ENCODE measurements at places on chromosomes 2 and 18.

DNA sequence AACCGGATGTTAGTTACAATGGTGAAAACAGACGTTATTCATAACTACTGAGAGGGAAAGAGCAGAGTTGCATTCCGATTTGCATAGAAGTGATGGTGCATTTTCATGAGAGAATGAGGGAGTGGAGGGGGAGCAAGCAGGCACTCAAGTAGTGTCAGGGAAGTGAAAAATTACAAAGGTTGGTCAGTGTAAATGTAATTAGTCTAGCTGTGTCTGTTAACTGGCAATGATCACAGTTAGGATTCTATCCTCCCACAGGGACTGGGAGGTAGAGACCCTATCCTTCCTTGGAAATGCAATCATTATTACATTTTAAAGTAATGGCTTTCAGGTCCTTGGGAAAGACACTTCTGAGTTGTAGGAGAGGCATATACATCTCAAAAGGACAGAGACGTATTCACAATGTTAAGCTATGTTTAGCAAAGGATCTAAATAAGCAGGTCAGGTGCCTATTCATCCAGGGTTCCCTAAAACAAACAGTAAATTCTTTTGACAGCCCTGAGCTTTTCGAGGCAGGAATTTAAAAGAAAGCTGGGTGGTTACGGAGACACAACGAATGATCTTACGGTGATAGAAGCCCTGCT, 1671.8 kb upstream of the DDX18 start:
- no peak for DNase-seq

DNA sequence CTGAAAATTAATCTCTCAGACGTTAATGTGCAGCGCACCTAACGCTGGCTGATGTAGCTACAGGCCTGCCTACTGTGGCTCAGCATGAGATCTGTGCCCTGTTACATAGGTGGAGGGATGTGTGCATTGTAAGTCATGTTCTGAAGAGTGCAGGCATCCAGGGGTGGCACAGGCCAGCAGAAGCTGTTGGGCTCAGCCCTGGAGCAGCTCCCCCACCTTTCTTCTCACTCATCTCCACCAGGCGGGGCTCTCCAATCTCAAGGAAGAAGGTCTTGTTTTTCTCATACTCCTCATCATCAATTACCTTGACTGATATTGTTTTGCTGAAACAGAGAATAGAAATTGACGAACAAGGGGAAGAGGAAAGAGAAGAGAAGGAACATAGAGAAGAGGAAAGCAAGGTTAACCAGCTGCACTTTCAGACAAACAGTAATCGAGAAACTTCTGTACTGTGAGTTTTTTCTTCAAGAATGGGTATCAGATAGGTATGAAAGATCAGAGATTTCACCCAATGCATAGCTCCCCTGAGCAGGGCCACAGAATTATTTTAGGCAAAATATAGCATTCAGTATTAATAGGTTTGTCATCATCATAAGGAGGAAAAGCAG, 273.6 kb downstream of the SLC8A1 start:
- no peak for DNase-seq

DNA sequence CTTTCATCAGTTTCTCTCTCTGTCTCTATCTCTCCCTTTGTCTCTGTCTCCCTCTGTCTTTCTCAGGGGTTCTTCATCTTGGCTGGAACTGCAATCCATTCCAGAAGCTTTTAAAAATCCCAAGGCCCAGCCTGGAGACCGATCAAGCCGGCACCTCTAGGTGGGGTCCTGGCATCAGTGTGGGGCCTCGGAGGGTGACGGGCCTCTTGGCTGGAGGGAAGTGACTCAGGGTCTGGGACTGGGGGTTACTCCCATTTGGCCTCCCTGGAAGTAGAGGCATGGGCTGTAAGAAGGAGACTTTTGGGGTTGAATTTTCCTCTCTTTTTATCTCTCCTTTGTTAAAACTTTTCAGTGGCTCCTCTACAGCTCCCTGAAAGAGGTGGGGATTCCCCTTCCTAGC, 52.8 kb upstream of the OTOF start:
- DNase-seq, result no peak

DNA sequence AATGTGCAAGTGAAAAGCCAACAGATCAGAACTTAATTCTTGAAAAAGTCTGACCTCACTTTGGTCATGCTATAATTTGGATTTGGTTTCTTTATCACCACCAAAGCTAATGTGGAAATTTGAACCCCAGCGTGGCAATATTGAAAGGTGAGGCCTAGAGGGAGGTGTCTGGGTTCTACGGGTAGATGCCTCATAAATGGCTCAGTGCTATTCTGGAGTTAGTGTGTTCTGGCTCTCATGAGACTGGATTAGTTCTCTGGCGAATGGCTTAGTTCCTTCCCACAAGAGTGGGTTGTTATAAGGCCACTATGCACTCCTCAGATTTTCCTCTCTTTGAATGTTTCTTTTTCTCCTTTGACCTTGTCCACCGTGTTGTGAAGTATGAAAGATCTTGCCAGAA, 22.3 kb downstream of the ORC4 start:
- no peak for DNase-seq

DNA sequence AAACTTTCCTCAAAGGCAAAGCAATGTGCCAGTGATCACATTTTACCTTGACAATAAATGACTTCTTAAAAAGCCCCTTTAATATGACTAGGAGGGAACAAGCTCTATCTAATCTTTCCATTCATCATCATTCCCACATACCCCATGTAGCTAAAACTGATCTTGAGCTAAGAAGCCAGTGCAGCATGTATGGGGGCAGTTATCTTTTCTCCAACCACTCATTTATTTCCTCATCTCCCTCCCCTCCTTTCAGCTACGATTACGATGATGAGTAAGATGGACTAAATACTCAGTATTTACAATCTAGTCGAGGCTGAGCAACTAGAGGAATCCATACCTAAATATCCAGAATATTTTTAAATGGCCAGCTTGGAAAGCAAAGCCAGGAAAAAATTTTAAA, 35.5 kb downstream of the PNO1 start:
- DNase-seq, result no peak

DNA sequence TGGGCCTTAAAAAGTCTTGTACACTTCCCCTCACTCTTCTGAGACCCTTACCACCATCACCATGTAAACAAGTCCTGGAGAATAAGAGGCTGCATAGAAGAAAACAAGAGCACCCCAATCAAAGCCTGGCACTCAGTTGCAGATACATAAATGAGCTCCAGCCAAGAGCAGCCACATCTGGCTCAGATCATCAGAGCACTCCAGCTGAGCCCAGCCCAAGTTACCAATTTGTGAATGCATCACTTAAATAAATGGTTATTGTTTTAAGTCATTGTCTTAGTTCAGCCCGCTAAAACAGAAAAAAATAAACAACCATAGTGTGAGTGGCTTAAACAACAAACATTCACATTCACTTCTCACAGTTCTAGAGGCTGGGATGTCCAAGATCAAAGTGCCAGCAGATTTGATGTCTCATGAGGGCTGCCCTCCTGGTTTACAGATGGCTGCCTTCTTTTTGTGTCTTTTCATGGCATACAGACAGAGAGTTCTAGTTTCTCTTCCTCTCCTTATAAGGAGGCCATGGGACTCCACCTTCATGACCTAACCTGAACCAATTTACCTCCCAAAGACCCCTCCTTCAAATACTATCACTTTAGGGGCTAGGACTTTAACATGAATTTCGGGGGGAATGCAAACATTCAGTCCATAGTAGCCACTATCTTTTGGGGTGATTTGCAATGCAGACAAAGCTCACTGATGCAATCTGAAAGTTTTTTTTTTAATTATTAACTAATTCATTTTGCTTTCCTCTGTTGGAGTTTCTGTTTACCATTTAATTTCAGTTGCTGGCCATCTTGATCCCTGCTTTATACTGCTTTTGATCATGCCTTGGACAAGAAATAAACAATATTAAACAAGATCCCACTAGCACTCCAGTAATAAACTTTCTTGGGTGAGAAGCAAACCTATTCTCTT, 187.5 kb upstream of the ACVR2A start:
- no peak for DNase-seq

DNA sequence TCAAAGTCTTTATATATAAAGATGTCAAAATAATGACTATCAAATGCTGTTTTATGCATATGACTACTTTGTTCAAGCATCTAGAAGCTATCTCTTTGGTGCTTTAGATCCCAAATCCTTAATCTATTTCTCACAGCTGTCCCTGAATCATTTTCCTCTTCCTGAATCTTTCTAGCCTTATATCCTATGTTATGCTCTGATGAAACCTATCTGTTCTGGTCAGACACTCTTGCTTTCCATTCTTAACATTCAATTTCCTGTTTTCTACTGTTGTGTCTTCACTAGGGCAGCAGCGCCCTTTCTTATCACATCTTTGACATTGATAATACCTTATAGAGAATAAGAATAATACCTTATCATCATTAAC, 6.3 kb upstream of the PARD3B start:
- DNase-seq, result no peak

DNA sequence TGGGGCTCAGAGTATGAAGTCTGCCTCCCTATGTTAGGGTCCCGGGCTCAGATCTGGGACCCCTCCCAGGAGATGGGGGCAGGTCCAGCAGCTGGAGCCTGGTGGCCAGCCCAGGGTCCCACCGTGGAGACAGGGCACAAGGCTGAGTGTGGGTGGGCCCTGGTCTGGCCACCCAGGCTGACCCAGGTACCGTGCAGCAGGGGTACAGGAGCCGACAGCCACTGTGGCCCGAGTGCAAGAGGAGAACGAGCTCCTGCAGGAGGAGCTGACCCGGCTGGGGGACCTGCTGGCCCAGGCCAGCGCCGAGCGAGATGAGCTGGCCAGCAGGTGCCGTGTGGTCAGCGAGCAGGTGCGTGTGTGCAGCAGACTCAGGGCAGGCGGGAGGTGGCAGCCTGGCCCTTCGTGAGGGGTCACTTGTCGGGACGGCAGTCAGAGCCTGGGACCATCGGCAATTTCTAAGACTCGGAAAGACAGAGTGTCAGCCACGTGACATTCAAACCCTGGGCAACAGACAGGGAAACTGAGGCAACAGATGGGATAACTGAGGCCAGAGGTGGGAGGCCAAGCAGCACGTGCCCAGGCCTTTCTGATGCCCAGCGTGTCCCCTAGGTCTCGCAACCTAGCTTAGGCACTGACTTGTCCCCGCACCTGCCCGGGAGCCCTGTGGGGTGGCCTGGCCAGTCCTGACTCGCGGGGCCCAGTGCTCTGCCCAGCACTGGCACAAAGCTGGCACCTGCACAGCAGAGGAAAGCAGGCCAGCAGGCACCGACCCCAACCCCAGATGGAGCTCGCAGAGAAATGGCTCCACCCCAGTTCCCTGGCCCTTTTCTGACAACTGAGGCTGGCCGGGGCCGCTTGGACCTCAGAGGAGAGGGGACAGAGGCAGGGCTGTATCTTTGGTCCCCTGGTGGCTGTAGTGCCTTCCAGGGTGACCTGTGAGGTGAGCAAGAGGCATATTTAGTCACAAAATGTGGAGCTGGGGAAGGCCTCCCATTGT, 13.9 kb downstream of the CROCC2 start:
- no peak for DNase-seq

DNA sequence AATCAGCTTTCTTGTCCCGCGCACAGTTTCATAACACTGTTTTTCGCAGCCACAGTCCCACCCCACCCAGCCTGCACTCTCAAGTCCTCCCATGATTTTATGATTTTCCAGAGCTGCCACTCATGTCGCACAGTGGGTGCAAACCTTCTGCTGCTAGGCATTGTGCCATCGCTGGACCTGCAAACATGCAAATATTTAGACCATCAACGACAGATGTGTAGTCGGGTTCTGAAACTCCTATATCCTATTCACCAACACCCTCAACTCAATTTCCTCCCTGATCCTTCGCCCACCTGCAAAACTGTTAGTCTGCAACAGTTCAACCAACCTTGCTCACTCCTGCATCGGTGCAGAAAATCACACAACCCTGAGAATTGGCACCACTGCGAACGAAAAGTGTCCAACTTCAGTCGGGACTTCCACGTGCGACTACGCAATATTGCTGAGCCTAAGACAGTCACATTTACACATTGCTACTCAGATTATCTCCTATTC, 871 bp upstream of the ALS2 start:
- DNase-seq, result peak; percentile 20

GRCh38 chr2:72822794-72823193, 3.0 kb downstream of the EXOC6B start:
- DNase-seq, result no peak

GRCh38 chr2:240637116-240637900, 12.0 kb downstream of the GPR35 start:
- no peak for DNase-seq

DNA sequence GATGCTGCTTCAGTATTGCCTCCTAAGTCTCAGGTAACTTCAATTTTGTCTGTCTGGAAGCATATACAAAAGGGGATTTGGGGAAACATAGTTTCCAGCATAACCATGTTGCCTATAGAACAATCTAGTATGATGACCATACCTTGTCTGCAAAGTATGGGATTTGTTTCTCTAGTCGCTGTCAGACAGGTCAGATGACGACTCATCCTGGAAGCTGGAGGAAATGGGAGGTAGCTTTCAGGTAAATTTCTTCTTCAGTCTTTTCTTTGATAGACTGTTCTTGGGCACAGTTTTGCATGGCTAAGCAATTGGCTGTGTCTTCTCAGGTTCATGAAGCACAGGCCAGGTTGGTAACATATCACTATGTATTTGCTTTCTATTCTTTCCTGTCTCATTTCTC, 2.8 kb upstream of the OSBPL6 start:
- no peak for DNase-seq

DNA sequence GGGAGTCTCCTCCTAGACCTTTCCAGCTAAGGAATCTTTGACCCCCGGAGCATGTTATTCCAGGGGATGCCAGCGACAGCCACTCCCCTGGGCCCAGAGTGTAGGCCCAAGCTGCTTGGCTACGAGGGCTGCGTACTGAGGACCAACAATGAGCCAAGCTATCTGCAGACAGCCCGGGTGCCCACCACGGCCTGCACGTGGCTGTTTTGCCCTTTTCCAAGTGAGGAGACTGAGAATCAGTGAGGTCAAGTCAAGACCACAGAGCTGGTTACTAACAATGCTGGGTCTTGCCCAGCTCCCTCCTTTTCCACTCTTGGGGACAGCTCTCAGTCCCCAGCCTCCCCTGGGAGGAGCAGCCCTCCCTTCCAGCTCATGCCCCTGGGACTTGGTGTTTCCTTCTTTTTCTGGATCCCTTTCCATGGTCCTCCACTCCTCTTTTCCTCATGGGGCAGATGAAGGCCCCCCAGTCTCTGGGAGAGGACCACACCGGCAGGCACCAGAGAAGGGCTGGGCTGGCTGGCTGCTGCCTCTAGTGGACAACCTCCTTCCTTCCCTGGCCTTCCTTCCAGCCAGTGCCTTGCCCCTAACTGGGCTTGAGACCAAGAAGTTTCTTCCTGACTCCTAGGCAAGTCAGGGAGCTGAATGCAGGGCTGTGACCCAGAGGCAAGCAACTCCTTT, 550 bp upstream of the MALL start:
- no peak for DNase-seq

DNA sequence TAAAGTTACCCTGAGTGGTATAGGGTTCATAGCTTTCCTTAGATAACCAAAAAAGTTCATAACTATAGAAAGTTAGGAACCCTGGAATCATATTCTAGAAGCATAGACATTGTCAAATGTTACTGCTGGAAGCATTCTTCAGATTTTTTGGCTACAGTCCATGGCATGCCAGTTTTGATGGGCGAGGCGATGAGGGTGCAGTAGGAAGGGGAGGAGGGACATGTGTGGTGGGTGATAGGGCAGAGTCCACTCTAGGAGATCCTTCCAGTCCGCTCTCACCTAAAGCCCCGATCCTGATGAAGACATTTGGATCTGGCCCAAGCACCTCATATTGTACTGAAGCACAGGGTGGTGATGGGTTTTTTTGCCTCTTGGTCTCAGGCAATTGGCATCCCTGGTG, 91.8 kb downstream of the HRH4 start:
- DNase-seq, result no peak
